C1 segment of cervical spinal cord (tissue), 14 donors: ENCODE measurements at places on chromosomes 1 and 21.

DNA sequence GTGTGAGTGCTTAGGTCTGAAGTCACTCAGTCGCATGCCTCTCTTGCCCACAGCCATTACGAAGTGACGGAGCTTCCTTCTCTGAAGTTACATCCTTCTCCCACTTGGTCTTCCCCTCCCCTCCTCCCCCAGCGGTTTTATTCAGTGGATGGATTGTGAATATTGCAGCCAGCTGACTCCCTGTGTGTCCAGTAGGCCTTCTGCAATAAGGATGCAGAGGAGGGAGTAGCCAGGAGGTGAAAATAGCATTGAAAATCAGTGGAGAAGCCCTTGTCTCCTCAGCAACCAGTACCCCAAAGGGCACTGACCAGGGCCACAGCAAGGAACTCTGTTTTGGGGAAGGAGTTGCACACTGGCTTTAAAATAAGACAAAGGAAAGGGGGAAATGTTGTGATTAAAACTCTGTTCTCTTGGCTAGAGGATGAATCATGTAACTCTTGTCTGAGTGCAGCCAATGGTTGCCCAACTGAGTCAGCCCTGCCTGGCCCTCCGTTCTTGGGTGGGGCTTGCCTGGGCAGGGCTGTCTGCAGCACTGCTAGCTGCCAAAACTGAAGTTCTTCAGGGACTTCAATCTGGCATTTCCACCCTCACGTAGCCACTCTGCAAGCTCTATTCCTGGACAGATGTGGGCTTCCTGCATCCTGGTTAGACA, 4.3 kb downstream of the S100A10 start:
- no peak for DNase-seq

- no peak for DNase-seq
These were observed 10.5 kb upstream of the RPTN start for GRCh38 chr1:152169366-152170025.

- DNase-seq = no peak
These were observed 277.4 kb upstream of the LRRC7 start for GRCh38 chr1:69290291-69290690.

GRCh38 chr1:37811027-37811655, 3.1 kb upstream of the YRDC start:
- peak; percentile 58 for DNase-seq

- no peak for DNase-seq
These were observed 80.4 kb upstream of the EDN2 start for GRCh38 chr1:41564741-41565475.

DNA sequence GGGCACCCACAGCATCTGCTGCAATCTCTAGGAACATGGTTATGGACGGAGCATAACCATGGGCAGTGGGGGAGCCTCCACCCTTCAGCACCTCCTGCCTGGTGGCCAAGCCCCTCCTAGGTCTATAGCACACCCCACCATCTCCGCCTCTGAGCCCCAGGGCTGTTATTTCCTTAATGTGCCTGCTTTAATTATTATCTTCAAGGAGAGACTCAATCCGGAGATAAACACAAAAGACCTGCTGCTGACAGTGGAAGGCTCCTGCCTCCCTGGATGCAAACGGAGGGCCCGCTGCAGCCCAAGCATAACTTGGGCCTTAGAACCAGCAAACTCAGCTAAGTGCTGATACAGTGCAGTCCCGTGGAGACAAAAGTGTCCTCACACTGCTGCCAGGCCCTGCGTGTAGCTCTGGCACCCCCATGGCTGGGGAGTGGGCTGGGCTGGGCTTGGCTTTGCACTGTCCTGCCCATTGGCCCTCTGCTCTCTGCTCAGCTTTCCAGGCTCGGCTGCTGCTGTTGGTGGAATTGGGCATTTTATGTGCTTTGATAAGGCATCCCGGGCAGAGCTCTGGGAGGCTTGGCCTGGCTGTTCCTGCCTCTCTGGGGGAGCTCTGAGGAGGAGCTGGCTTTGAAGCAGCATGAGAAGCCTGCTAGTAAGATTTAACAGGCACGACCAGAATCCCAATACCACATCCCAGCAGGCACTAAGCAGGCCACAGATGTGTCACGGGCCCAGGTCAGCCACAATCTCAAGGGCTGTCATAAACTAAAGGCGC, 620.2 kb downstream of the PTPRU start:
- no peak for DNase-seq

- no peak for DNase-seq
These were observed 1.4 kb downstream of the TIE1 start for GRCh38 chr1:43302201-43302600.
